ENCODE measurements at places on chromosomes 5 and 9. TPM values are rescaled to one million over a fixed set of nuclear protein-coding genes. Genes with fewer than 3 reads are reported as not detected.

CARTPT gene
- not detected for total RNA-seq

SLC22A4 gene
- total RNA-seq, result 1.5 TPM

SKP2 gene
- total RNA-seq, result 21.5 TPM

CDH12 gene
- not detected for total RNA-seq

PCDHA13 gene
- 1.0 TPM for total RNA-seq

PIP5KL1 gene
- 7.8 TPM for total RNA-seq

SPINK4 gene
- not detected for total RNA-seq

CCL21 gene
- total RNA-seq, result not detected

FAM78A gene
- 0.59 TPM for total RNA-seq

SRA1 gene
- total RNA-seq, result 52.0 TPM

C5orf58 gene
- 0.15 TPM for total RNA-seq

PCDHGA5 gene
- total RNA-seq, result 0.67 TPM

SLC34A1 gene
- total RNA-seq, result not detected

SLIT3 gene
- 26.4 TPM for total RNA-seq

WDR41 gene
- 57.3 TPM for total RNA-seq

LCNL1 gene
- 0.82 TPM for total RNA-seq

LRRC70 gene
- total RNA-seq, result 0.13 TPM

IL9 gene
- not detected for total RNA-seq

TMEM171 gene
- 2.1 TPM for total RNA-seq

PPP2CA gene
- total RNA-seq, result 184 TPM
